ENCODE measurements at places on chromosomes 2 and 18. TPM values are rescaled to one million over a fixed set of nuclear protein-coding genes. Genes with fewer than 3 reads are reported as not detected.

DNA sequence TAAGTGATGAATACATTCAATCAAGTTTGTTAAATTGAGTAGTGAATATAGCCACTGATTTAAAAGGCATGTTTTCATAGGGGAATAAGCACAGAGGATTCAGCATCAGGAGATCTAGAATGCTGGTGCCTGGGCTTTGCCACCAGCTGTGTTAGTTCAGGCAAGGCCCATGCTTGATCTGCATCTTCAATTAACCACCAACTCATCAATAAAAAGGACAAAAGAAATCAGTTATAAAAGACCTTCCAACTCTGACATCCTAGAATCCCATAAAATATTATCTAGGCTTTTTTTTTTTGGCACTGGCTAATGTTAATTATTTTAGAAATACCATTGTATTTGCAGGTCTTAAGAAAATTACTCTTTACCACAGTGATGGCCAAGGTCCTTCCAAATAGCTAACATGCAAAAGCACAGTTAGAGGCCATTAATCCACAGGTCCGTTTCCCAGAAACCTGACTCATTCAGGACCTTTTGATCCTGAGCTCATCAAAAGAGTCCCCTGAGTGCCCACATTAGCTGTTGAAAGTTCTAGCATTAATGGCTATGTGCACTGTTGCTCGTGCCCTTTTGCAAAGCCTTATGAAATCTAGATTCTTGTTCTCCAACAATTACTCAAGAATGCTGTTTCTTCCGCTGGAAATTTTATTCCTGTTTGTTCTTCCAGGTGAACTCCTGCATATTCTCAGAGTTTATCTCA lies 170.0 kb downstream of the CYRIA start:
- H3K27me3 ChIP-seq, result no peaks in the 10 kb centered on the region
- no peak overlapping the region for H3K4me3 ChIP-seq
- H3K36me3 ChIP-seq, result no peaks in the 10 kb centered on the region
- no peaks in the 10 kb centered on the region for H3K4me1 ChIP-seq
- H3K27ac ChIP-seq, result no peak overlapping the region

DNA sequence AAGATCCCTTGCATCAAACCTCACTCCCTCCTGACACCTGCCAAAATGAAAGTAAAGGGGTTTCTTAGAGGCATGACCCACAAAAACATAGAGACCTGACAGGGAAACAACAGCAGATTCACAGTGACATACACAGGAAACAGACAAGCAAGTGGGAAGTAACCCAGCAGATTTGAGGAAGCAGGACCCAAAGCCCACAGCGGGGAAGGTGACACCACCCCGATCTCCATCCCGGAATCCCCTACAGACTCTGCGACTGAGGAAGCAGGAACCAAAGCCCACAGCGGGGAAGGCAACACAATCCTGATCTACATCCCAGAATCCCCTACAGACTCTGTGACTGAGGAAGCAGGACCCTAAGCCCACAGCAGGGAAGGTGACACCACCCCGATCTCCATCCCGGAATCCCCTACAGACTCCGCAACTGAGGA lies 21.6 kb downstream of the CIB4 start:
- no peaks in the 10 kb centered on the region for H3K4me1 ChIP-seq
- H3K27ac ChIP-seq, result no peak overlapping the region
- no peak overlapping the region for H3K4me3 ChIP-seq

LYG2 gene
- total RNA-seq, result not detected

DNA sequence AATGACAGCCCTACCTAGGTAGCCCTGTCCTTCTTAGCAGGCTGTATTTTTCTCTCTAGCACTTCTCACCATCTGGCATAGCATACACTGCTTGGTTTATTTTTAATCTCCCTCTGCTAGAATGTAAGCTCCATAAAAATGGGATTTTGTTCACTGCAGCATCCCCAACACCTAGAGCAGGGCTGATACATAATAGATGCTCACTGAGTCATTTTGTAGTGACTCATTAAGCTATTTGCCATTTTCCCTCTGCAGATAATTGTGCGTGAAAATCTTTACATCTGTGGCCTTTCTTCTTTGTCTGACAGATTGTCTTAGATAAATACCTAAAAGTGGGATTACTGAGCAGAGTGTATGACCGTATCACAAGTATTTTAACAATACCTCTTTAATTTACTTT lies 82.5 kb downstream of the CERS6 start:
- no peaks in the 10 kb centered on the region for H3K36me3 ChIP-seq
- no peak overlapping the region for H3K27ac ChIP-seq
- no peak for DNase-seq
- H3K4me1 ChIP-seq, result no peaks in the 10 kb centered on the region

HOXD10 gene
- 81.0 TPM for total RNA-seq

MYO5B gene
- 14.7 TPM for total RNA-seq

- no peak overlapping the region for H3K4me3 ChIP-seq
- no peaks in the 10 kb centered on the region for H3K4me1 ChIP-seq
- no peak overlapping the region for H3K27ac ChIP-seq
- no peak for DNase-seq
- no peaks in the 10 kb centered on the region for H3K27me3 ChIP-seq
Observed at GRCh38 chr2:150371044-150371818, 116.2 kb downstream of the RND3 start.

- H3K27me3 ChIP-seq, result no peaks in the 10 kb centered on the region
- H3K36me3 ChIP-seq, result no peaks in the 10 kb centered on the region
- DNase-seq, result no peak
- no peak overlapping the region for H3K27ac ChIP-seq
Observed at GRCh38 chr2:241324775-241325174, 9.1 kb downstream of the SEPTIN2 start.

GRCh38 chr2:98701230-98701629 lies 29.7 kb downstream of the MGAT4A start:
- H3K4me3 ChIP-seq, result no peak overlapping the region
- H3K4me1 ChIP-seq, result no peaks in the 10 kb centered on the region
- no peak for DNase-seq
- H3K27ac ChIP-seq, result peak overlapping the region; percentile 66
- no peaks in the 10 kb centered on the region for H3K27me3 ChIP-seq
